ENCODE measurements at places on chromosomes 3 and 15.

GRCh38 chr3:150469931-150470740 lies 62.0 kb downstream of the TSC22D2 start:
- DNase-seq, result no peak

- no peak for DNase-seq
Observed at GRCh38 chr3:189985948-189986347, 134.7 kb downstream of the P3H2 start.

- no peak for DNase-seq
Observed at GRCh38 chr3:49173116-49173791, 1.9 kb downstream of the KLHDC8B start.

DNA sequence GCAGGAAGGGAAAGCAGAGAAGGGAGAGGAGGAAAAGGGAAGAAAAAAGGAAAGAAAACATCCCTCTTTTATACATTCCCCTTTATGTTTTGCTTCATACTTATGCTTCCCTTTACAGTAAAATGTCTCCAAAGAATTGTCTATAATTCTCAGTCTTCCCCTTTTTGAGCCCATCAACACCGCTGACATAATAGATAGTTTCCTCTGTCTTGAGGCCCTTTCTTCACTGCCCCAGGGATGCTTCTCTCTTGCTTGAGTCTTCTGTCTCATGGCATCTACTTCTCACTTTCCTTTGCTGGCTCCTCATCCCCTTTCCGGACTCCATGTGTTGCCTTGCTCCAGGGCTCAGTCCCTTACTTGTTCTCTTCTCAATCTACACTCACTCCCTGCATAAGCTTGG lies 99.7 kb upstream of the DAZL start:
- peak; percentile 57 for DNase-seq

- no peak for DNase-seq
Observed at GRCh38 chr3:155639462-155640055, 105.3 kb downstream of the PLCH1 start.

DNA sequence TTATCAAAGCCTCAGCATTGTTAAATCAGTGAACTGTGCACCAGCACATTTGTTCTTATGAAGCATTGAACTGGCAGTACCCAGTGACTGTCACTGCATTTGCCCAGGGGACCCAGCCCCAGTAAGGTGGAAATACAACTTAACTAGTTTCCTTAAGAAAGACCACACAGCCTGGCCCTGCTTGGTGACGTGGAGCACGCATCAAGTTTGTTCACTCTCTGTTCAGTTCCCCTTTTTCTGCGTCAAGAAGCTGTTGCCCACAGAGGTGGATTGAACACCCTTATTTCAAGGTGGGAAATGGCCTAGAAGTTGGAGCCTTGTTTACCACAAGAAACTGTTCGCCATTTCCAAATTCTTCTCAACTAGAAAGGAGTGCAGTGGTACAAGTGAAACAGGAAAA lies 69.9 kb upstream of the AGBL1 start:
- no peak for DNase-seq

- no peak for DNase-seq
Observed at GRCh38 chr3:129358177-129358771, 70.2 kb downstream of the EFCAB12 start.

DNA sequence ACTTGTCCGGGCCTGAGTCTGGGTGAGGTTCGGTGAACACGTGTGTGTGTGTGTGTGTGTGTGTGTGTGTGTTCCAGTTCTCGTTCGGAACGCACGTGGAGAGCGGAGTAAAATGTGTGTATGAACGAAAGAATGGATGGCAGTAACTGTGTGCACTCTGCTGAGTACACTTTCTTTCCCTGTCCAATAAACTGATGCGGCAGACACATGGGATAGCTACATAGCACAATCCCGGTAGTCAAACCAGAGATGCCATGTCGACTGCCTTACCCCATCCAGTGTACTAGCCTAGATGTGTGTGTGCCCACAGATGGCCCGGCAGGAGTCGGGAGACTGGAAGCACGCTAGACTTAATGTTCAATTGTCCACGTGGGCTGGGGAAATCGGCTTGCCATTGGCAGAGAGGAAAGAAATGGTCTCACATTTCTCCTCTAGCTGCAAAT lies 507 bp upstream of the GOLIM4 start:
- DNase-seq, result peak; percentile 87

- no peak for DNase-seq
Observed at GRCh38 chr3:7289121-7289520, 428.2 kb downstream of the GRM7 start.

- no peak for DNase-seq
Observed at GRCh38 chr3:50248387-50248786, 12.4 kb downstream of the GNAI2 start.

DNA sequence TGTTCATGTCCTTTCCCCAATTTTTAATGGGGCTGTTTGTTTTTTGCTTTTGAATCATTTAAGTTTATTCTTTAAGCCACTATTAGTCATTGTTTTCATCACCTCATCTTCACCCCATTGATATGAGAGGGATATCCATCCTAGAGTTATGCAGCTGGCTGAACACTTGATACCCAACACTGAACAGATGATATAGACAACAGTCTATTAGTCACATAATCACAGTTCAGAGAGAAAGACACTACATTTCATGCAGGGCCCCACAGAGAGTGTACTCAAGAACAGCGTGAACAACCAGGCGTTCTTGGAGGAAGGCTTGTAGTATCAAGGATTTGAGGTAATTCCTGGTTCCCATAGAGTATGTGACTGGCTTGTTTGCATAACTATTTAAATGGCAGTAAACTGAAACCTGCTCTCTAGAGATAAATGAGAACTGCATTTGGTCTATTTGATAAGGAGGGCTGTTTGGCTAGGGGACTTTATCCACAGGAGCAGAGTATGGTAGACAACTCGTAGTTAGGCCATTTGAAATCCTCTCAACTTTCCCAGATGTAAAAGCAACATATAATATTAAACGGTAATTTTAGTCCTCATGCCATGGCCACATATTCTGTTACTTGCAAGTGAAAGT lies 618.7 kb downstream of the SI start:
- DNase-seq, result no peak

DNA sequence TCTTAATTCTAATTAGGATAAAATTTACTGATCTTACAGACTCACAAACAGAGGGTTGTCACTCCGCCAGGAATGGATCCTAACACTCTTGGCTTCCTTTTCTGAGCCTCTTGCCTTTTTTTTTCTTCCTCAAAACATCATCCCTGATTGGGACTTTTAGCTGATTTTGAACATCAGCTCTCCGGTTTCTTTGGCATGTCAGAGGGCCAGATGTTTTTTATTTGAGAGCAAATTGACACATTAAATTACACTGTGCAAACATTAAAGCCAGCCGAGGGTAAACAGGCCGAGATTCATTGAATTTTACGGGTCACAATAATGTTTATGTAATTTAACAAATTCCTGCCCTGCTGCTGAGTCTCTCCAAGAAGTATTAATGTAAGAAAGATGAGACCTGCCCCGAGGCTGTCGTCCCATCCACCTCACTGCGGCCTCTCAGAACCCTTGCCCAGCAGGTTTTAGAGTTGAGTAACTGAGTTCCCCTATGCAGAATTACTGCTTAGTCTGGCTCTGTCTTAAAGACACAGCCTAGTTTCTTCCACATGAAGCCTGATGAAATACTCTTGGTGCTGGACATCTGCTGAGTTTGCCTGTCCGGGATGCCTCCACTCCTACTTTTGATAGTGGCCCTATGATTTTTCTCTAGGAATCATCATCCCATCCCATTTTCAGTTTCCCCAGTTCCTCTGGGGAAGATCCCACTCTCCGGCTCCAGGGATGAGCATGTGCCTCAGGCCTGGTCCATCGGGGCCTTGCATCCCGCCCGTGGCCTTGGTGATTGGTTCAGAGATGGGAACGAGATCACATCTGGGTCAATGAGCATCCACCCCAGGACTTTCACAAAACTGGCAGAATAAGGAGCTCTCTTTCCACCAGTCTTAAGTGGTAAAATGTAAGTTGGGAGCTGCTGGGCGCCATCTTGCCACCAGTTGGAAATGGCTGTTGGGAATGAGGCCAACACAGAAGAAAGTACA lies 226.6 kb upstream of the TLE3 start:
- no peak for DNase-seq

GRCh38 chr3:197350446-197350845 lies 52.0 kb upstream of the DLG1 start:
- no peak for DNase-seq

DNA sequence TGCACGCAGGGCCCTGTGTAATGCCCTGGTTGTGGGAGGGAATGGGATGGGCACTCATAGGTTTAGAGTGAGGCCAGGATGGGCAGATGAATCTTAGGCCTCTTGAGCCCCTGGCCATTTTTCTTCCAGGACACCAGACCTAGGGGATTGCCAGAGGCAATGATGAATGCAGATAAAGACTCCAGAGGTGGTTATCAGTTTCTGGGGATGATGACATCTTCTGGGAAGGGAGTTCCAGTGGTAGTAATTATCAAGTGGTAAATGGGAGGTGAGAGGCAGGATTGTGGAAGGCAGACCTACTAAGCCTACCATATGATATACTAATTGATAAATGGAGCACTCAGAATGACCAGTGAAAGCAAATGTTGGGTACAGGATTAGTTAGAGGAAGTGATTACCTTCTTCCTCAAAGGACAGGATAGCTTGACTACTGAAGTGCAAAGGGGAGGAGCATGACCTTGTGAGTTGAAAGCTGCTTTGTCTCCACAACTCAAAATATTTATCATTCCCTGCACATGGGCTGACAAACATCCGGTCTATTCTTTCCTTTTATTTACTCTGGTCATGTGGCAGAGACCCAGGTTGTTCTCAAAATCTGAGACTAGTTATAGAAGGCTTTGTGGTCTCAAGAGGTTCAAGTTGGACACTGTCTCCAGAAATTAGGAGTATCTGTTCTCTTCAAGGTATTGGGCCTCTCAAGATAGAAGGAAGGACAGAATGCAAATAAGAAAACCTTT lies 10.2 kb upstream of the MAPK6 start:
- no peak for DNase-seq

DNA sequence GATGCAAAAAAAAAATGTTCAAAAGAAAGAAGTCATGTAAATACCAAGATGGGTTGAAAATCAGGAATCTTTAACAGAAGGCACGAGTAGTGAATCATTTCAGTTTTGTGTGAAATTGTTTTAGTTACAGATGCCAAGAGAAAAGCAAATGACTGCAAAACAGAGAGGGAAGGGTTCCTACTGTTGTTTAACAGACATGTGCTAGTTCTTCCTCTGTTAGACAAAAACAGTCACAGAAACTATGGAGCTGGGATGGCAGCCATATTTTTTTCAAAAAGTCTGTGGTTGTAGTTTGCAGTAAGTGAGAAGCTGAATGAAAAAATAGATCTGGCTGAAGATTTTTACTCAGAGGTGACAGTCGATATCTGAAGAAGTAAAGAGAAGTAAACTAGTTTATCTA lies 511.9 kb downstream of the ZIC1 start:
- DNase-seq, result no peak

DNA sequence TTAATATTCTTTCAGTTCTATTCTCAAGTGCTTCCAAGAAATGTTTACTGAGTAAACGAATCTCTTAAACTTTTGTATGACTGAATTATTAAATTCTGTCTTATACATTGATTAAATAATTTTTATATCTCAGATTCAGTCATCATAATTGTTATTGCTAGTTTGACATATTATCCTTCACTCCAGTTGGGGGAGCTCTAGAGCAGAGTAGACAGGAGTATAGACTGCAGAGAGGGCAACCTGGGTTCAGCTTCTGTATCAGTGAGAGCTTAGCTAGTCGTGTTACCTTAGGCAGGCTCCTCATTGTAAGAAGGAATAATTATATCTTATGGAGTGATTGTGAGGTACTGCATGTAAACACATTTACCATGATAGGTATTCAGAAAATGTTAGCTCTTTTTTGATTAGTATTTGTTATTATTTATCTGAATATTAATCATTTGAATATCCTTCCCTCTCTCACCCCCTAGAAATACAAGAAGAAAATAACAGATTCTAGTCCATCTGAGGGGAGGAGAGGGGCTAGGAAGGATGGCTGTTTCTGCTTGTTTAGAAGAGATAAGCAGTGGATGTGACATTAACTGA lies 31.0 kb upstream of the ZCWPW2 start:
- peak; percentile 77 for DNase-seq

DNA sequence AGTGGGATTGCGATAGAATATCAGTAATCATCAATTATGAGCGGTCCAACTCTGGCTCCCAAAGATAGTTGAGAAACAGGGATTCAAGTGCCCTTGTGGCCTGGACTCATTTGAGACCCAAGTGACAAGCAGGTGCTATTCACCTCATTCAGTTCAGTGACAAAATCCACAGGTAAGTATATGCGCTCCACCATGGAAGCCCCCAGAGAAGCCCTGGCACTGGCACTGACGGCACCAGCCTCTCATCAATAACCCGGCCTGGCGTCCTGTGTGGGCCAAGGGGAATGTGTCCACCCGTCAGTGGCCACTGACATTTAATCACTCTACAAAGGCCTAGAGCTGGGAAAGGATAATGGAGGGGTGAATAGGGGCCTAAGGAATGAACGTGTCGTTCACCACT lies 117.2 kb downstream of the ADCY5 start:
- no peak for DNase-seq

- DNase-seq, result peak; percentile 76
Observed at GRCh38 chr3:138180375-138181029, 5.8 kb upstream of the DBR1 start.

DNA sequence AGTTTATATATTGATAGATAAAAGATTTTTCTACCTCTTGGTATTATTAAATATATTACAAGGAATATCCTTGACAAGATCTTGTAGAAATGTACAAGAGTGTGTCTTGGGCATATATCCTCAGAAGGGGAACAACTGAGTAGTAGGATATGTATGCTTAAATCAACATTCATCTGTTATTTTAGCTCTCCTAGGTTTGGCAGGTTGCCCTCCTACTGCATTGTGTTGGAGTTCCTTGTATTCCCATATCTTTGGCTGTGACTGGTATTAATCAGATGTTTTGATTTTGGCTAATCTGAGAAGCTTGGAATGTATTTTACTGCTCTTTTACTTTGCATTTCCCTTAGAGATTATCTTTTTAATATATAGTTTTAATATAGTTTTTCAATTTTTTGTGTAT lies 4.6 kb downstream of the MYRIP start:
- no peak for DNase-seq

- DNase-seq, result no peak
Observed at GRCh38 chr15:85314146-85314545, 66.3 kb upstream of the AKAP13 start.

GRCh38 chr3:160224256-160224655 lies 966 bp upstream of the C3orf80 start:
- DNase-seq, result no peak

DNA sequence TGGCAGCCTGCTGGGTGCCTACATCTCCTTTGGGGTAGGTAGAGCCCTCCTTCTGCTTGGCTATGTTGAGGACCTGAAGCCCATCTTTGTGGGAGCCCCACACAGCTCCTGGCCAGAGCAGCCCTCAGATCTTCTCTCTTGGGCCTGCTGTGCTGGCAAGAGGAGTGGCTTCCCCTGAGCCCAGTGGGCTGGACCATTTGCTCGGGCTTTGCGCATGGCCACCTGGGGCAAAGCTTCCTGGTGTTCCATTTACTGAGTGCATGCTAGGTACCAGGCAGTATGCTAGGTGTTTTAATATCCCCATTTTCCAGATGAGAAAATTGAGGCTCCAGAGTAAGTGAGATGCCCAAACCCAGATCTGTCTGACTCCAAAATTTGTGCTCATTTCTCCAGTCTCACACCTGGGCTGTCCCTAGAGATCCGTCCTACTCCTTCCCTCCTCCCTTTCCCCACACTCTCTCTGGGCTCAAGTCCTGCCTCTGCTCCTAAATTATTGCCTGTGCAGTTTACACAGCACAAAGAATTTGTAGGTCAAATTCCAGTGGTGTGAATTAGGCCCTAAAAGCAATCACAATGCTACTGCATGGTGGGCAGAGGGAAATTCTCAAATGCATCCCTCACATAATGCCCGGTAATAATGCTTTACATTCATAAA lies 39.7 kb downstream of the SLC28A1 start:
- DNase-seq, result no peak

GRCh38 chr3:31184261-31185061 lies 290.0 kb upstream of the GADL1 start:
- no peak for DNase-seq
